ENCODE measurements at places on chromosomes 7 and 10.

- DNase-seq: peak; percentile 29
Measured at GRCh38 chr10:121071901-121072300, 220.7 kb downstream of the WDR11 start.

DNA sequence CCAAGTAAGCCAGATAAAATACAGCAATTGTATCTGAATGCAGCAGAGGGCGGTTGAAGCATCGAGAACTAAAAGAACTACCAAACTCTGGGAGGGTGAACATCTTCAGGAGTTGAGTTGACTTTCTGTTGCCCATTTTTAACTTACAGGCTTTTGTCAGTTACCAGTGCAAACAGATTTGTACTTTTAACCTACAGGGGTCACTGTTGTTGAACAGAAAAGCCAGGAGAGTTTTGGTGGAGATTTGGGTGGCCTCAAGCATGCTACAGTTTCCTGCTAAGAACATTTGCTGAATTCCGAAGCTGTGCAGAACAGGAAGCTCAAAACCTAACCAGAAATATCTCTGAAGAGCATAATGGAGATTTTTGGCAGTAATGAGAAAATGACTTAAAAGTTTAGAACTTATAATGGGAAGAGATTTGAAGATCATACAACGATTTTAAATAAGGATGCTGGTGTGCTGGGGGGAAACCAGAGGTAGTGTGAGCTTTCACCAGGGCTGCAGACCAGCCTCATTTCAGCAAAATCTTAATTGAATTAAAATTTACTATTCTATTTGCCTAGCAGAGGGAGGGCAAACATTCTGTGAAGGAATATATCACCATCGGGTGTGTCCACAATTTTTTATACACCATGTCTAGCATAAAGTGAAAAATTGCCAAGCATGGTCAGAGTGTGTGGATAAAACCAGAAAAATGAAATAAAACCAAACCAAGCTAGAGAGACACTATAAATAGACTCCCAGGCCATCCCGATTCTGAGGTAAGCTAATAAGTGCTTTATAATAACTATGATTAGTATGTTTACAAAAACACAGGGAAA lies 208.6 kb upstream of the CCDC6 start:
- DNase-seq: peak; percentile 73

- no peak for DNase-seq
Measured at GRCh38 chr10:110446954-110447608, 50.6 kb upstream of the DUSP5 start.

DNA sequence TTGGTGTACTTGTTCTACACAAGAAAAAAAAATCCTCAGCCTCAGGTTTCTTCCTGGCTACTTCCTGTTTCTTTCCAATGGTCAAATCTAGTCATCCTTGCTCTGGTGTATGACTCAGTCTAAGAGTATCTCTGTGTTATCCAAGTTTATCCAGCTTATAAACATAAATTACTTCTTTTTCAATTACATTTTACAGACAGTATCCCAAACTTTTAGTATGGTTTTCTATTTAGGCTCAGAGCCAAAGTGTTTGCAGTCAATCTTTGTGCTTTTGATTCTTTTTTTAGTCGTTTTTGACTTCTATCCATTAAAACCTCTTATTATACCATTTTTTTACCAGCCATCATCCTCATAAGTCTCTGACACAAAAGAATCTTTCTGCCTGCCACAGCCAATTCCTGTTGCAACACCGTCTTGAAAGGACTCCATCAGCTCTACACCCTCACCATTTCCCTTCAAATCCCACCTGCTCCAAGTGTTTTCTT lies 294.6 kb downstream of the PTEN start:
- no peak for DNase-seq

GRCh38 chr7:35681231-35682029 lies 13.5 kb downstream of the HERPUD2 start:
- no peak for DNase-seq

DNA sequence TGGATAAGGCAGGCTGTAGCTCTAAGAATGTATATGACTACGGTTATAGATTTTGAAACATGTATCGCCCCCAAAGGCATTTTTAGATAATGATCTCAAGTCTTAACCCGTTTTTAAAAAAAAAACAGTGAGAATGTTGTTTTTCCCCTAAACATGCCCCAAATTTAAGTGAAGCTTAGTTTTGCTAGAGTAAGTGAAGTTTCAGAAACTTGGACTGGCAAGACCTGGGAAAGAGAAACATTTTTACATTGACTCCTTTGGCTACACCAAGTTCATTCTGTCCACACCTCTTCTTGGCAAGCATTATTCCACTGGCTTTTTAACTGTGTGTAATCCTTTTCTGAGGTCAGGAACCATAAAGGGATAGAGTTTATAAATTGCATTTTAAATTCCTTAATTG lies 216.7 kb upstream of the CELF2 start:
- DNase-seq: no peak

DNA sequence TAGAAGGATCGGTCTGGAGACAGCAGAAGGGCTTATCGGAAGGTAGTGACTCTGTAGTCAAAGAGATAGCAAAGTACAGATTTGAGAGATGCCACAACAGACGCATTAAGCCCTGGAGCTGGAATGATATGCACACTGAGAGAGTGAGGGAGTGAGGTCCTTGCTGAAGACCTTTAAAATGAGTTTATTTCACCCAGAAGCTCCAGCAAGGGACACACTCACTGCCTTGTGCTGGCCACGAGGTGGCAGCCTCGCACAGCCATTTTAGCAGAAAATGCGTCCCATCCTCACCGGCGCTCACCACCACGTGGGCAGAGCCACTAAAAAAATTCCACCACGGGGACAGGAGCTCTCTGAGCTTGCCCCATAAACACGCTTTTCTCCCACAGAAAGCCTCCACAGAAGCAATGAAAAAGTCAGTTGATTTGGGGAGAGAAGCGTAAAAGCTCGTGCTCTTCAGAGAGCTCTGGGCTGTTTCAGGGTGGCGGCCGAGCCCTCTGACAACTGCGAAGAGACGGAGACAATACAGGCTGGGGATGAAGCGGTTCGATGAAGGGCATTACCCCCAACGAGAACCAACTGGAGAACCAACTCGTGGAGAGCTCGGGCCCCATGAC lies 163.0 kb upstream of the KLF14 start:
- peak; percentile 71 for DNase-seq

- no peak for DNase-seq
Measured at GRCh38 chr10:14751921-14752320, 22.8 kb downstream of the FAM107B start.

DNA sequence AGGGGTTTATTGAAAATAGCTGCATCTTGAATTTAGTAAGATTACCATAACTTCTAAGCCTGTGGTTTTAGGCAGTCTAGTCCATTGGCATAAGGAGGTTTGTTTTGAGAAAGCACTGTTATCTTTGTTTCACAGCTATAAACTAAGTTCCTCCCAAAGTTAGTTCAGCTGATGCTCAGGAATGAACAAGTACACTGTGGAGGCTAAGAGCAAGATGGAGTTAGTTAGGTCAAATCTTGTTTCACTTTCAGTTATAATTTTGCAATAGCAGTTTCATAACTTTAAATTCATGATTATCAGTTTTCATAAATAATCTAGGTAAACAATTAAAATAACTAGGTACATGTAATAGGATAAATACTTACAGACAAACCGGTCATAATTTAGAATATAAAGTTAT lies 15.4 kb downstream of the SEC61G start:
- DNase-seq: no peak

DNA sequence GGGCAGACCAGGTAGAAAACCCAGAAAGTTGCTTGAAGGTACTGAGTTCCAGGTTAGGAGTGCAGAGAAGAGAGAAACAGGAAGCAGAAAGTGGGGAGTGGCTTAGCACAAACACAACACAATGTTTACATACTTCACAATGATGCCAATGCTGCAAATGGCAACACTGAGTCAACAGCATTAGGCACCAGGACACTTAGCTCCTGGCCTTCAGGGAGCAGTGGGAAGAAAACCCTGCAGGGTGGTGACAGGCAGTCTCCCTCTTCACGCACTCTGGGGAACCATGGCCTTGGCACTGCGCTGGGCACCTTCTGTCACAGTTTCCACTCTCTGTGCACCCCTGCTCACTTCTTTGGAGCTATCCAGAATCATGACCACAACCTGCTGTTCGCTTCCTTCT lies 7.3 kb downstream of the ICA1 start:
- no peak for DNase-seq

DNA sequence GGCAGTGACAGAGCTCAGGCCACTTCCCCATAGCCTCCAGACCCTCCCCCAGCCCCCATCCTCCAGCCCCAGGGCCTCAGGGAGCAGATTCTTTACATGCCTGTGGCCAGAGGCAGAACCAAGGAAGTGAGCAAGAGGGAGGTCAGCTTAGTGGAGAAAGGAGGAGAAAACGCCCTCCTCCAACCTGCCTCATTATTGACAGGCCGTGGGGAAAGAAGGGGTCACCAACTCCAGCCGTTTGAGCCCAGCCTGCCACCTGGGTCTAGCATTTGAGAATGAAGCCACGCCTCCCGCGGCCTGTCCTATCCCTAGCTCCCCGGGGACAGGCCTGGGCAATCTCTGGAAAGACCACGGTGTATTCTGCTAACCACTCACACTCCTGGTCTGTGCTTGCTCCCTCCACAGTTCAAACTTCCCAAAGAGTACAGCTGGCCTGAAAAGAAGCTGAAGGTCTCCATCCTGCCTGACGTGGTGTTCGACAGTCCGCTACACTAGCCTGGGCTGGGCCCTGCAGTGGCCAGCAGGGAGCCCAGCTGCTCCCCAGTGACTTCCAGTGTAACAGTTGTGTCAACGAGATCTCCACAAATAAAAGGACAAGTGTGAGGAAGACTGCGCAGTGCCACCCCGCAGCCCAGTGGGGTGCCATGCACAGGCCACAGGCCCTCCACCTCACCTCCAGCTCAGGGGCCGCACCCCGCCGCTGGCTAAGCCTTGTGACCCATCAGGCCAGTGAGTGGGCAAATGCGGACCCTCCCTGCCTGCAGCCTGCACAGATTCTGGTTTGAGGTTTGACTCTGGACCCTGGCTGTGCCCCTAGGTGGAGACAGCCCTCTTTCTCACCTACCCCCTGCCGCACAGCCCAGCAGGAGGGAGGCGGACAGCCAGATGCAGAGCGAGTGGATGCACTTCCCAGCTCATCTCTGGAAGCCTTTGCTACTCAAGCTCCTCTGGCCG lies 14.3 kb upstream of the TRIM8 start:
- DNase-seq: no peak

- no peak for DNase-seq
Measured at GRCh38 chr10:70333268-70333667, 49.2 kb downstream of the LRRC20 start.

- peak; percentile 16 for DNase-seq
Measured at GRCh38 chr10:4770801-4771553, 55.0 kb upstream of the AKR1E2 start.

DNA sequence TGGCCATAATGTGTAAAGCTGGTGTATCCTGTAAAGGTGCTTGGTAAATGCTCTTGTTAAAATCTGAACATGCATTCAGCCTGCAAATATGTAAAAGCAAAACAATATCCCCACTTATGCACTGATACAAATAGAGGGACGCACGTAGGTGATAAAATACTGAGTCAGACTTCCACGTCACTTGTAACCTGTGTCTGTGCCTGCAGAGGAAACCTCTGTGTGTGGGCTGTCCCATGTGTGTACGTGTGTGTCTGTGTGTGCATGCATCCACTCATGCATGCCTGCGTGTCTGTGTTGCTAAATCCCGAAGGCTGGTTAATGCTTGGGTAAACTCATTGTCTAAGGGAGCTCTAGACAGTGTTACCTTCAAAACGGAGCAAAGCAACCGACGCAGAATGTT lies 68.9 kb downstream of the KLF6 start:
- DNase-seq: no peak
